Germinal center (tissue), 1 donor: ENCODE measurements at places on chromosomes 4 and X.

DNA sequence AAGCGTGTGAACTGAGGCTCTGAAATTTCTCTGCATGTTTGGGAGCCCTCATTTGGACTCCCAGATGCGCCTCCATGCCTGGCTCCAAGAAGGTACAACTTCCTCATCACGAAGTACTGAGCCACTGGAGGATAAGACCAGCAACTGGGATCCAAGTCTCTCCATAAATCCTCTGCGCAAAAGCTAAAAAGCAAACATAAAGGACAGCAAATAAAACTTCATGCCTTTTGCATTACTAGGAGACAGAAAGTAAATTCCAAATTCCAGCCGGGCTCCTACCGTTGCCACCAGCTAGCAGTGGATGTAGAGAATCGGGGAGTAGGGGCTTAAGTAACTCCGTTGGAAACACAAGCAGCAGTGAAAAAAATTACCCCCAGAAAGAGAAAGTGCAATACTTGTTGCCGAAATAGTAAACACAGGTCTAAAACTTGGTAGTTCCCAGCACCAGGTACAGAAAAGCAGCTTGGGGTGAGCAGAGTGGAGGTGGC lies 477.1 kb upstream of the TENM3 start:
- DNase-seq, result no peak

DNA sequence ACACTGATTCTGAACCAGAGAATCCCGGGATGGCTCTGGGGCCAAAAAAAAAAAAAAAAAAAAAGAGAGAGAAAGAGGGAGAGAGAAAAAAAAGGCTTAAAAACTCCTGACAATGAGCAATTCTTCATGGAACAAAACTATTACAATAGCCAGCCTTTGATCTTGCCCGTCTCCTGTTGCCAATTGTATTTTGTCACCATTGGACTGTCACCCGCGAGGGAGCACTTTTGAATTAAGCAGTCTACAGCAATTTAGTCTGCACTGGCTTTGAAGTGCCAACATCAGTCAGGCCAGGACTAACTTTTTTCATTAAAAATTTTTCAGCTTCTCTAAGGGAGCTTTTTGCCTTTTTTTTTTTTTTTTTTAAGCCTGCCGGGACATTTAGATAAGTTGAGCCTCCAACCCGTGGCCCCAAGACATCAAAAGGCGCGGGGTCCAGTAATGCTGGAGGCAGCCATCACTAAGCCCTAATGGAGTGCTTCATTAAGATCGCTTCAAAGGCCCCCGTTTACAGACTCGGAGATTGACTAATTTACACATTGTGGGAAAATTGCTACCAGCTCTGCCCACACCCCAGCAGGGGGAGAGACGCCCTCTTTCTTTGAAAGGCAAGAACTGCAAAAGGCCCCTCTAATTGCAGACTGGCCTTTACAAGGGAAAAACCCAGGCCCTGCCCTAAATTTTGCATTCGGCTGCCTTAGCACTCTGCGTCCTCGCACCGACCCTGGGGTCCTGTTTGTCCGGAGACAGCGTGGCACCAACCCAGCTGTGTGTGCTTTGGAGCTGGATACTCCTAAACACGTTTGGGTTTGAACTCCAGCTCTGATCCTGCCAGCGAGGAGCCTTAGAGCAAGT lies 98.1 kb upstream of the MSX1 start:
- peak; percentile 20 for DNase-seq

- no peak for DNase-seq
Observed at GRCh38 chr4:185774131-185774653, 37.8 kb downstream of the SORBS2 start.

GRCh38 chr4:39770969-39771724 lies 73.2 kb downstream of the UBE2K start:
- no peak for DNase-seq

- DNase-seq, result no peak
Observed at GRCh38 chr4:119971431-119972084, 95.1 kb downstream of the MAD2L1 start.

DNA sequence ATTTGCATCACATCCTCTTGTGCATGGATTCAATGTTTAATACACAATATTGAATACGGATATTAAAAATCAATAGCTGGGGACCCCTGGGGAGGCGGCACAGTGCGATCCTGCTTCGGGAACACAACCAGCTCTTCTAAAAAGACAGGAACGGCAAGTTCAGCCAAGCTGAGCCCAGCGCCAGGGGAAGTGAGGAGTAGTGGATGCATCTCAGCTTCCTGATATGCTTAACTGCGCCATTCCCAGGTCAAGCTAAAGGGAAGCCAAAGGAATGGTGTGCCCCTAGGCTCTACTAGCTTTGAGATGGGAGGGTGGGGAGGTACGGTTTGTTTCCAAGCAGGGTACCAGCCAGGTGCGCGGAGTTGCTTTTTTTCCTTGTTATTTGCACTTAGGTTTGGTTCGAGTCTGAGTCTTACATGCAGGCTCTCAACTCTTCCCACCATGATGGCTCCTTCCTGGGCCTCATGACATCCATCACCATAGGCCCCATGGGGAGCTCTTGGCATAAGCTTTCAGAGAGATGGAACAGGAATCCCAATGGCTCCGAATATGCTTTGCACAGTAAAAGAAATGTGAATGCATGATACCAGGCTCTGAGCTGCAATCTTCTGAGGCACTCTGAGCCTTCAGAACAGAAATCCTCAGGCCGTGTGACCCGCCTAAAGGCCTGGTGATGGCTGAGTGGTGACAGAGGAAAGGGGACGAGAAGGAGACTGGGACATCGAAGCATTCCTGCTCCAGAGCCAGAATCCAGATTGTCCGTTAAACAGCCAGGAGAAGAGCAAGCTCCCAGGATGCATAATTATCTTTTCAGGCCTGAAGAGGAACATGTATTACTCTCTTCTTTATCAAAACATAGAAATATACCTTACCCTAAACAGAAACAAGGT lies 51.8 kb upstream of the BCOR start:
- DNase-seq, result no peak

- no peak for DNase-seq
Observed at GRCh38 chrX:137587151-137587550, 21.2 kb downstream of the ZIC3 start.

DNA sequence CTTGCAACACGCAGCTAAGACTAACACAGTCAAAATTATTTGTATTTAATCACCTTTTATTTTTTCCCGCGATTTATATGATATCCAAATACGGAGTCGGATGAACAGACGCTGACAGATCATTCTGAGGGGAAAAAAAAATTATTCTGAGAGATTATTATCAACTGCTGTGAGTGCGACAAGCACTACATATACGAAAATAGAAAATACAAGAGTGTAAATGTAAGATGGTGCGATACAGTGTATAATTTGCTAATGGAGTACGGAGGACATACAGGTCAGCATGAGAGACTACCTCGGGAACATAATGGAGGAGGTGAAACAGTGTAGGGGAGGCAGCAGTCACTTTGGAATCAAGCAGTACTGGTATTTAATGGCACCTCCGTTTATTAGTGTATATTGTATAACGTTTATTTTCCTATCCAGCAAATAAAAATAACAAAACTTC lies 2.8 kb upstream of the LIN54 start:
- DNase-seq, result no peak

- peak; percentile 24 for DNase-seq
Observed at GRCh38 chr4:169079942-169080827, 70.1 kb upstream of the CBR4 start.

- no peak for DNase-seq
Observed at GRCh38 chr4:32488690-32489089, 1768.5 kb downstream of the PCDH7 start.

GRCh38 chrX:148976571-148977400 lies 476.4 kb downstream of the AFF2 start:
- no peak for DNase-seq

DNA sequence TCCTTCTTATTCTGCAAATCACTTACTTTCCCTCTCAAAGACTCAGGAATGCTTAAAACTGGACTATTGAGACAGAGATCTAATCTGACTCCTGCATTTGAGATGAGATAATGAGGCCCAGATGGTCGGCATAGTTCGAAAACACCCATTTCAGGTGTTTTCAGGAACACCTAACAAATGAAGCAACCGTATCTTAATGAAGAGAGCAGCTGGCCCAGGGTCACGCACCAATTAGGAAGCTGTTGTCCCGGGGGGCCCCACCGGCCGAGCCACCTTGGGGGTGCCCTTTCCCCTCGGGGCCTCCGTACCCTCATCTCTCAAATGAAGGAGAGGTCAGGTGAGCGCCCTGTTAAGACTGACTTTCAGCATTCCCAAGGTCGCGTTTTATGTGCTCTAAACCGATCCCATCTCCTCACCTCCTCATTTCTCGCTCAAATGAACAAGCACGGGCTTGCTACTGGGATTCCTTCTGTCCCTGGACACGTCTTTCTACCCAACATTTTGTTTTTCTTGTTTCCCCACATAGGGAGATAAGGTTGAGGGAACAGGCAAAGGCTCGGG lies 824 bp downstream of the LRPAP1 start:
- peak; percentile 41 for DNase-seq

DNA sequence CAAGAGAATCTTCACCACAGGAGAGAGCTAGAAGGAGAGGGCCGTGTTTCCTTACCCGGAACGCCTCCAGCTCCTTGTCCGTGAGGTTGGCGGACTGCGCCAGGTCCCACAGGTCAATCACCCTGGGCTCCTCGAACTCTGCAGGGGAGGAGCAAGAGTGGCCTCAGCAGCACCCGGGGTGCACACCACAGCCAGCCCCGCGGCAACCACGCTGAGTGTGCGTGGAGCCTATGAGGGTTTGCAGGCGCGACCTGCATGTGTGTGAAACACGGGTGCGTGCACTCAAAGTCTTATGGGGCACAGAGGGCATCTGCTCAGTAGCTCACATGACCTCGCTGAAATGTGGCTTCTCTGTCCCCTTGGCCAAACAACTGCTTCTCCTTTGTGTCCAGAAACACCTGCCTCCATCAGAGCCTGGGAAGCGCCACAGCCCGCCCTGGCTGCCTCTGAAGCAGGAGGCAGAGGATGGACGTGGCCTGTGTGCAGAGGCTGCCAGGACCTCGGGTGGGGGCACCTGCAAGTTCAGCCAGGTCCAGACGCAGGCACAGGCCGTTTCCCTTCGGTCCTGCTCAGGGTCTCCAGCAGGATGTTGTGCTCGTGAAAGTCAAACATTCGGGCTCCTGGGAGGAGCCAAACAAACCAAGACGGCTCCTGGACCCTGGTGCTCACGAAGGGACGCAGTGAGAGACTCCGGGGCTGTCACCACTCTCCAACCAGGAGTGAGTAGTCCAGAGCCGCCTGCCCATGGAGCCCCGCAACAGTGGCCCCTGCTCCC lies 16.0 kb downstream of the LRPAP1 start:
- no peak for DNase-seq

GRCh38 chr4:6963139-6963611 lies 53.5 kb downstream of the TBC1D14 start:
- DNase-seq, result peak; percentile 72

DNA sequence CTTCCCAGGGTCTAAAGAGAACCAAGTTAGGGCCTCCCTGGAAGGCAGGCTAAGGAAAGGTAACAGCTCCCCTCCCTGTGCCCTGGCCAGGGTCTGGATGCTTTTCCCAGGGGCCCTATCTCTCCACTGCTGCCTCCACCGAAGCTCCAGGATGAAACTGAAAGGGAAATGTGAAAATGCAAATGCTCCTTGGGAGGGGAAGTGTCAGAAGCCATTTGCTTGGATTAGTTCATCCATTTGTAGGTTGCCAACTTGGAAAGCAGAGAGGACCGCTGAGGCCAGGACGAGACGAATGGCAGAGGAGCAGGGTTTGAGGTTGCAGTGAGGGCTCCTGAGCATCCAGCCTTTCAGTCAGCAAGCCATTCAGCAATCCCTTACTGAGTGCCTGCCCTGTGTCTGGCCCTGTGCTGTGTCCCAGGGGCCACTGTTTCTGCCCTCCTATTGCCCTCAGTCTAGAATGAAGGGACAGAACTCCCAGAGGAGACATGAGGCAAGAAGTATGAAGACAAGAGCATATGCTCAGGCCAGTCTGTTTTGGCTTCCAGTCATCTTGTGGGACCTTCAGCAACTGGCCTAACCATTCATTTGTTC lies 45.9 kb upstream of the PGRMC1 start:
- no peak for DNase-seq

- peak; percentile 10 for DNase-seq
Observed at GRCh38 chrX:154490021-154490413, 412 bp downstream of the SLC10A3 start.

- no peak for DNase-seq
Observed at GRCh38 chr4:169618286-169618685, 2.1 kb upstream of the CLCN3 start.

GRCh38 chr4:179977378-179977777 lies 2265.8 kb upstream of the TENM3 start:
- no peak for DNase-seq

GRCh38 chr4:76488455-76488854 lies 53.4 kb downstream of the SHROOM3 start:
- no peak for DNase-seq

DNA sequence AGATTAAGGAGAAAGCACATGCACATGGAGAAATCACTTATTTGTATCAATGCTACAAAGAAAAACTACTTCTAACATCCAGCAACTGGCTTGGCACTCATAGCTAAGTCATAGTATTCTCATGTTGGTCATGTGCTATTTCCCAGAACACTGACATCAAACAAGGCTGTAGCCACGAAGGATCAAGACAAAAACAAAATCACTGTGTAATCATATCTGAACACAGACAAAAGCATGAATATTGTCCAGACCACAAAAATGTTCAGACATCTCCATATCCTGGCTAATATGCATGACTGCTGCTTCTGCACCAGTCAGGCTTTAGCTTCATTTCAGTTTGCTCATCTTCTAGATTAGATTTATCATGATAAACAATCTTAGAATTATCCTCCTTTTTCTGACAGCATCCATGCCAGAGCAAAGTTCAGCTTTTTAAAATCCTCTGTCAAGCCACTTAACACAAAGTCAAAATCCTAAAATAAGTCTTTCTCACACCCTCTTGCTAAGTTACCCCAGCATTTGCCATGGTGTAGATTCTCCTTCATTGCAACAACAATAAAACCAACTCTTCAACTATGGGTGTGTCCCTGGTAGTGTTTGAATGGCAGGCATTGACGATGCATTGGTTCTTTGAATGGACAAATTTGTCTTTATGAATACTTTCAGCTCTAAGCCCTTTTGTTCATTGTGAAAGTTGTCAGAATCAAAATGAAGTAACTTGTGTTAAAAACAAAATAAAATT lies 39.1 kb upstream of the NPFFR2 start:
- DNase-seq, result no peak

DNA sequence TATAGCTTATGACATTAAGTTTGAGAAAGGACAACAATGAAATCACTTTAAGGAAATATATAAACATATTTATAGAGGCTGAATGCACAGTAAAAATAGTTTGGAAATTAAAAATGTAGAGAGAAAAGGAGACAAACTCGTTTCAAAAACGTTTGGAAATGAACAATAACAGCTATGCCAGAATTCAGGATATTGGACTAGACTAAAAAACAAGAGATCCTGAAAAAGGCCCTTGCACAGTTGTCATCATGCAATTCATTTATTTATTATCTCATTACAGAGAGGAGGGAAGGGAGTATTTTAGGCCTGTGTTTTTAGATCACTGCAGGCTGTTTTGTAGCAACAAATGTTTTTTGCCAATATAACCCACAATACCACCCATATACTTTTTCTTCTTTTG lies 527.2 kb downstream of the ADGRL3 start:
- DNase-seq, result no peak

- DNase-seq, result no peak
Observed at GRCh38 chrX:69317721-69318120, 152.5 kb upstream of the PJA1 start.
